ENCODE measurements at places on chromosomes 7 and 10. TPM values are rescaled to one million over a fixed set of nuclear protein-coding genes. Genes with fewer than 3 reads are reported as not detected.

DNA sequence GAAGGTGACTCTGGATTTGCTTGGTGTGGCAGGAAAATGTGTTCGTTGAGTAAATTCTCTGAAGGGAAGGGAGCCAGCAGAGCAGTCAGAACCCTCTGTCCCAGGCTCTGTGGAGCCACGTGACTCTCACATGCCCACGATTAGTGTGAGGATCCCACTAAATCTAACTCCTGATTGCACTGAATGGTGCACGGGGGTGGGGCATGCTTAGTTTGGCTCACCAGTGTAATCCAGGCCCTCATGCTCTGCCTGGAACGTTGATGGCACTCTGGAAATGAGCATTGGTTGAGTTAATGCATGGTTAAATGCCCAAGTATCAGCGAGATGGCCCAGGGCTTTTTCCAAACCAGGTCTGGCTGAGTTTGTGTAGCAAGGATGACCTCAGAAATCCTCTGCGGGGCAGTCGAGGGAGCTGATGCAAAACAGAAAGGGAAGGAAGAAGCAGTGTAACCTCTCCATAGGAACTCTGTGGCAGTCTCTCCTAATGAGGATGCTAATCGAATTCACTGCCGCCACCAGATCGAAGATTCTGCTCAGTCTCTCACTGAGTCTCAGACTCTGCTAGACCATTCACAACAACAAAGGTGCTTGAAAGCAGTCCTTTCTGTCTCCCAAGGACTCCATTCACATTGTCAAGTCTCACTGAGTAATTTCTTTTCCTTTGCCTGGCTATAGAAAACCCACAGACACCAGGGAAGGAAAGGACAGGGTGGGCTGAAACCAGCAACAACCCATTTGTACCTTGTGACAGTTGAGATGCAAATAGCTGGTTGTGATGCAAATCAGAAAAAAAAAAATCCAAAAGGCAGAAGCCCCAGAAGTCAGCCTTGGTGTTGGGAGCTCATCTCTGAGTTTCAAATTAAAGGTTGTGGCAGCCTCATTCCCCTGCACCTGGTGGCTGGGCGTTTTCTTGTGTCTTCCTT lies 98.1 kb downstream of the C10orf105 start:
- no peaks in the 10 kb centered on the region for H3K36me3 ChIP-seq
- DNase-seq = peak; percentile 46
- no peaks in the 10 kb centered on the region for H3K27me3 ChIP-seq
- H3K4me1 ChIP-seq = no peaks in the 10 kb centered on the region
- H3K27ac ChIP-seq = no peak overlapping the region

The CHST15 gene
- total RNA-seq = 31.0 TPM

DNA sequence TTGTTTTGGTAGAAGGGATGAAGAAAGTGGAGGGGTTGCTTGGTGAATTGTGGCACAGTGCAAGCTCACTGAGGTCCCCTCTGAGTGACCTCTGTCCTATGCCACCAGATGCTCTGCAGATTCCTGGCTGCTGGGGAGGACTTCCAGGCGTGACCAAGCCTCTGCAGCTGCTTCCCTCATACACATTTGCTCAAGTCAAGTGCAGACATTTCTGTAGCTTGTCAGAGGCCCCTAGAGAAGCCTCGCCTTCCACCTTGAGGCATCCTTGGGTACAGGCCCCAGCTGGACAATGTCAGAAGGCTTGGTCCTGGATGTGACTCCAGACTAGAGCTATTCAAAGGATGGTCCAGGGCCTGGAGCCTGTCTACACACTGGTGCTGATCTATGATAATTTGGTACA lies 464.2 kb downstream of the PLXNA4 start:
- DNase-seq = no peak
- H3K4me3 ChIP-seq = no peak overlapping the region
- H3K36me3 ChIP-seq = no peaks in the 10 kb centered on the region
- no peak overlapping the region for H3K27ac ChIP-seq
- H3K4me1 ChIP-seq = no peaks in the 10 kb centered on the region

The NUTM2D gene
- 4.4 TPM for total RNA-seq

DNA sequence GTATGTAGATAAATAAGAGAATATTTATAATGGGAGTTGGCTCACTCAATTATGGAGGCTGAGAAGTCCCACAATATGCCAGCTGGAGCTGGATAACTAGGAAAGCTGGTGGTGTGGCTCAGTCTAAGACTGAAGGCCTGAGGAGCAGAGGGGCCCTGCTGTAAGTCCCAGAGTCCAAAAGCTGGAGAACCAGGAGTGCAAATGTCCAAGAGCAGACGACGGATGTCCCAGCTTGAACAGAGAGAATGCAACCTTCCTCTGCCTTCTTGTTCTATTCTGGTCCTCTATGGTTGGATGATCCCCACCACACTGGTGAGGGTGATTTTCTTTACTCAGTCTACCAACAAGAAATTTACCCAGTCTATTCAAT lies 13.2 kb downstream of the IL2RA start:
- H3K27me3 ChIP-seq = no peaks in the 10 kb centered on the region
- no peak overlapping the region for H3K4me3 ChIP-seq
- no peak for DNase-seq

DNA sequence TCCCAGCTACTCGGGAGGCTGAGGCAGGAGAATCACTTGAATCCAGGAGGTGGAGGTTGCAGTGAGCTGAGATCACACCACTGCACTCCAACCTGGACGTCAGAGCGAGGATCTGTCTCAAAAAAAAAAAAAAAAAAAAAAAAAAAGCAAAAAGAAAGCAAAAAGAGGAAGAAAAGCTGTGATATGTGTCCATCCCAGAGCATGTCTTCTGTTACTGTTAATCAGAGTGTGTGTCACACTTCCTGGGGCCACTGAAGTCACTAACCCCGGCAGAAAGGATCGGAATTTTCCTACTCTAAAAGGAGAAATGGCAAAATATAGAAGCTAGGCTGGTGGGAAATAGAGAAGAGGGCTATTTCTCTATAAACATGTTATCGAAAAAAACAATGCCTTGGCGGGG lies 11.9 kb downstream of the PIK3AP1 start:
- H3K36me3 ChIP-seq = no peaks in the 10 kb centered on the region
- H3K4me1 ChIP-seq = no peaks in the 10 kb centered on the region
- H3K27me3 ChIP-seq = no peaks in the 10 kb centered on the region
- no peak for DNase-seq
- peak overlapping the region; percentile 34 for H3K27ac ChIP-seq

- H3K27me3 ChIP-seq = no peaks in the 10 kb centered on the region
- H3K4me3 ChIP-seq = peak overlapping the region; percentile 15
- no peaks in the 10 kb centered on the region for H3K36me3 ChIP-seq
- DNase-seq = no peak
Observed at GRCh38 chr10:132481690-132482089, 55.9 kb upstream of the INPP5A start.
